ENCODE measurements at places on chromosomes 3 and 15. TPM values are rescaled to one million over a fixed set of nuclear protein-coding genes. Genes with fewer than 3 reads are reported as not detected.

- no peak overlapping the region for H3K4me3 ChIP-seq
- H3K27me3 ChIP-seq, result no peaks in the 10 kb centered on the region
- H3K36me3 ChIP-seq, result no peaks in the 10 kb centered on the region
Observed at GRCh38 chr15:95957861-95958260, 372.6 kb upstream of the NR2F2 start.

The FNDC3B gene
- 153 TPM for total RNA-seq

DNA sequence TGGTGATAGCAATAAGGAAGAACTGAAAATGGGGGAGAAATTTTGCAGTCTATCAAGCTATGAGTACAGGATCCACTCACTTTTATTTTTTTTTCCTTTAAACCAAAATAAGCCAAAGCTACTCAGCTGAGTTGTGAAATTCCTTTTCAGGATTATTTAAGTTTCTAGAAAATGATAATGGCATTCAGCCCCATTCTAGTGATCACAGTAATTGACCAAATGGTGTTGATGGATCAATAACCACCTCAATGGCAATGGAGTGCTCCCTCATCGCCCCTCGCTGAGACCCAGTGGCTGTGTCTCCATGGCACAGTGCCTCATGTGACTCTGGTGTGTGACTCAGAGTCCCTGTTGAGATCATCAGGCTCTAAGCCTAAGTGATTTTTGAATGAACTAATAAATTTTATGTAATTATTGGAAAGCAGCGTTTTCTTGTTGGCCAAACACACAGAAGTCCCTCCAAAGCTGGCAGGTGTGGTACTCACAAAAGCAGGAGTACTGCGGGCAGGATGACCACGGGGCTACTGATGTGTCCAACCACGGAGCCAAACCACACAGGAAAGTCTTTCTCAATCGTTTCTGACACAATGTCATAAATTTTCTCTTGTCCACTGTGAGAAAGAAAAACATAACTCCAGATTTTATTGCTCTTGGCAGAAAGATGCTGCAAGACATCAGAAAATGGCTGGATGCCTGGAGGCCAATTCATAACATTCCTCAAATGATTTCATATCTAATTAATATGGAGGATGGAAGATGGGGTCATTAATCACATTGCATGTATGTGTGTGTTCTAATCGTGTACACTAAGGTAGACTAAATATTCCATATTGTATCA is 14.4 kb upstream of the STARD5 start:
- no peaks in the 10 kb centered on the region for H3K27me3 ChIP-seq
- no peak overlapping the region for H3K27ac ChIP-seq
- H3K4me1 ChIP-seq, result peaks cover 5% of the 10 kb centered on the region
- no peaks in the 10 kb centered on the region for H3K36me3 ChIP-seq
- H3K4me3 ChIP-seq, result no peak overlapping the region

DNA sequence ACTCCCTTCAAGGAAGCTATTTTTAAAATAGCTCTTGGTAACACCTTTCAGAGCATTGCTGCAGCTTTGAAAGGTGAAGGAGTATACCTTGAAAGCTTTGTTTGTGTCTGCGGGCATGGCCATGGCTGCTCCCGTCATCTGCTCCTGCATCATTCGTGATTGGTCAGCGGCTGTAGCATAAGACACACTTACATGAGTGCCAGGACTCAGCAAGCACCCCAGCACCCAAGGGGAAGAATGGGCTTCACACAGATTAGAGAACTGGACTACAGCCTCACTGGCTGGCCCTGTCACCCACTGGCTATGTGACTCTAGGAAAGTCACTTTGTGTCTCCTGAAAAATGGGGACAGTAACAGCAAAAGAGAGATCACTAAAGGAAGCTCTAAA is 17.0 kb downstream of the EMC3 start:
- no peak overlapping the region for H3K4me3 ChIP-seq
- H3K36me3 ChIP-seq, result peaks cover 85% of the 10 kb centered on the region
- no peak overlapping the region for H3K27ac ChIP-seq
- no peaks in the 10 kb centered on the region for H3K4me1 ChIP-seq
- H3K27me3 ChIP-seq, result no peaks in the 10 kb centered on the region
- no peak for DNase-seq

DNA sequence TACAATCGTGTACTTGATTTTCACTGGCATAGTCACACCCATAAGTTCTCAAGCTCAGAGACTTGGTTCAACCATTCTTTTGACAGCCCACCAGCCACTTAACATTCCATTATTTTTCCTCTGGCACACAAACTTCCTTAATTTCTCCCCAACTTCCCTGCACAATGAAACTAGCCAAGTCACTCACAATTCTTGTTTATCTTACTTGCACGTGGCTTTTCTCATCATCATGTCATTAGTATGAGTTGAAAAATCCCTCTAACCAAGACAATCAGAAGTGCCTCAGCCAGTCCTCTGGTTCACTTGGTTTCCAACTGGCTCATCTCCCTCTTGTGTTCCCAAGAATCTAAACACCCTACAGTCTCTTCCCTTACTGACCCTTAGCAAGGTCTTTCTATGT is 110.5 kb upstream of the PTPRG start:
- no peak for DNase-seq
- no peaks in the 10 kb centered on the region for H3K36me3 ChIP-seq
- no peaks in the 10 kb centered on the region for H3K4me1 ChIP-seq

- H3K4me1 ChIP-seq, result no peaks in the 10 kb centered on the region
- no peak overlapping the region for H3K4me3 ChIP-seq
- peaks cover 9% of the 10 kb centered on the region for H3K27me3 ChIP-seq
- DNase-seq, result no peak
Observed at GRCh38 chr15:101578443-101578894, 73.7 kb downstream of the TM2D3 start.

GRCh38 chr15:90165659-90166489 is 35.3 kb upstream of the SEMA4B start:
- H3K4me3 ChIP-seq, result no peak overlapping the region
- no peaks in the 10 kb centered on the region for H3K36me3 ChIP-seq
- H3K4me1 ChIP-seq, result peaks cover 26% of the 10 kb centered on the region
- H3K27ac ChIP-seq, result peak overlapping the region; percentile 60

DNA sequence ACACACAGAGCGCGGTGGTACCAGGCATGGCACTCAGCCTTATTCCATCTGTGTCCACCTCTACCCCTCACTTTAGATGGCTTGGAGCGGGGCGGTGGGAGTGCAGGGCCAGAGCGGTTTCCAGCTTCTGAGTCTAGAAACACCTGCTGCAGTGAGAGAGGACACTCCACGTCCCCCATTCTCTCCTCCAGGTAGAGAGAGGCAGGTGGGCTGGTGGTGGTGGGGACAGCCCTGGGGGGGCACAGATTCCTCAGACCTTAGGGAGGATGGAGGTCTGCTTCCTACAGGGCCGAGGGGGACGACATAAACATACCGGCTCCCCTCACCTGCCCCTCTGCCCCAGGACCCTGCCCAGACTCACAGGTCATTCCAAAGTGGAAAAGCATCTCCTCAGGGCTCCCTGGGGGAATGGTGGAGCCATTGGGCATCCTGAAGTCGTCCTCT is 40.4 kb downstream of the MUC20 start:
- H3K27me3 ChIP-seq, result peaks cover 62% of the 10 kb centered on the region
- no peak overlapping the region for H3K4me3 ChIP-seq
- H3K4me1 ChIP-seq, result peaks cover 8% of the 10 kb centered on the region
- H3K27ac ChIP-seq, result no peak overlapping the region

DNA sequence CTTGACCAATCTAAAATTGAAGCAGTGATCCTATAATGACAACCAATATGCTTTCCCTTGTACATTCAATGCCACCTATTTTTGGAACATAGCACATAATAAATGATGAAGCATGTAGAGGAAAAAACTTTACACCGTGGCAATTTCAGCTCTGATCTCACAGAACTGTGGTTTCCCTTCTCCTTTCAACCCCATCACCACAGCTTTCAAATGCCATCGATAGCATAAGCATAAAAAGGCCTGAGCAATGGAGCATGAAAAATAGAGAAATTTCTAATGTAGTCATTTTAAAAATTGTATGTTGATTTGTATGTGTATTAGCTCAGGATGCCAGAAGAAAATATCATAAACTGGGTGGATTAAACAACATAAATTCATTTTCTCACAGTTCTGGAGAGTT is 406.0 kb upstream of the TMCO5A start:
- no peaks in the 10 kb centered on the region for H3K4me1 ChIP-seq
- H3K27me3 ChIP-seq, result no peaks in the 10 kb centered on the region
- no peak overlapping the region for H3K27ac ChIP-seq
- no peak overlapping the region for H3K4me3 ChIP-seq
- no peaks in the 10 kb centered on the region for H3K36me3 ChIP-seq

The SPESP1 gene
- 2.0 TPM for total RNA-seq

DNA sequence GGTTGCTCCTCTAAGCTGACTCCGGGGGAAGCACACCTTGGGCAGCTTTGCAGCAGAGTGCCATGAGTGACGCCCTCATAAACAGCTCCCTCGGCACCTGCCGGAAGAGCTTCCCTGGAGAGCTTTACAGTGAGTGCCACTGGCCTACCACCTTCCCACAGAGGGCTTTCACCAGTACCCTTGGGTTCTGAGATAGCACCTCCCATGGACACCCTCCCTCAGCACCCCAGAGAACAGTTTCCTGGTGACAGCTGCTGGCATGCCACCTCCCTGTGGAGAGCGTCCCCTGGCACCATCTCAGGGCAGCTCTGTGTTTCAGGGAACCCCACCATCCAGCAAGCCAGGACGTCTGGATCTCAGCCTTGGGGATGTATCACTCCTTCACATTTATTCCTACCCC is 49.1 kb downstream of the RUBCN start:
- no peaks in the 10 kb centered on the region for H3K4me1 ChIP-seq
- no peaks in the 10 kb centered on the region for H3K27me3 ChIP-seq
- no peak overlapping the region for H3K4me3 ChIP-seq
- no peak overlapping the region for H3K27ac ChIP-seq
- peaks cover 65% of the 10 kb centered on the region for H3K36me3 ChIP-seq

The SLC38A3 gene
- total RNA-seq, result not detected

GRCh38 chr3:77524946-77525682 is 485.2 kb downstream of the ROBO2 start:
- no peak overlapping the region for H3K27ac ChIP-seq
- H3K36me3 ChIP-seq, result no peaks in the 10 kb centered on the region
- H3K4me3 ChIP-seq, result no peak overlapping the region
- H3K4me1 ChIP-seq, result no peaks in the 10 kb centered on the region
- no peak for DNase-seq

DNA sequence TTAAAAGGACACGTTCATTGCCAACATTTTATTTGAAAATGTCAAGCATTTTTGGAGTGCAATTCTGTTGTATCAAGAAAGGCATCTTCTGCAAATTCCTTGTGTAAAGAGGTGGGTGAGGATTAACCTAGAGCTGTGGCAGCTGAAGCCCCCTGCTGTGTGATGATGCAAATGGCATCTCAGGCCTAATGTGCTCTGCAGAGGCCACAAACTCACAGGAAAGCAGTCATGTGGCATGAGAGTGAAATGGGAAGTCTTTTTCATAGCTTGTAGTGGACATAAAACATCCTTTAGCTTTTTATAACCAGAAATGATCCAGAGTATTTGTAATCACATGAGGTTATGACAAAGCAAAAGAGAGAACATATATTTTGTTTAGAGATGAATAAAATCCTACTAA is 6.4 kb downstream of the CADM2 start:
- no peak overlapping the region for H3K4me3 ChIP-seq
- peaks cover under 1% of the 10 kb centered on the region for H3K4me1 ChIP-seq
- H3K36me3 ChIP-seq, result no peaks in the 10 kb centered on the region
- no peak overlapping the region for H3K27ac ChIP-seq
- H3K27me3 ChIP-seq, result peaks cover 32% of the 10 kb centered on the region

DNA sequence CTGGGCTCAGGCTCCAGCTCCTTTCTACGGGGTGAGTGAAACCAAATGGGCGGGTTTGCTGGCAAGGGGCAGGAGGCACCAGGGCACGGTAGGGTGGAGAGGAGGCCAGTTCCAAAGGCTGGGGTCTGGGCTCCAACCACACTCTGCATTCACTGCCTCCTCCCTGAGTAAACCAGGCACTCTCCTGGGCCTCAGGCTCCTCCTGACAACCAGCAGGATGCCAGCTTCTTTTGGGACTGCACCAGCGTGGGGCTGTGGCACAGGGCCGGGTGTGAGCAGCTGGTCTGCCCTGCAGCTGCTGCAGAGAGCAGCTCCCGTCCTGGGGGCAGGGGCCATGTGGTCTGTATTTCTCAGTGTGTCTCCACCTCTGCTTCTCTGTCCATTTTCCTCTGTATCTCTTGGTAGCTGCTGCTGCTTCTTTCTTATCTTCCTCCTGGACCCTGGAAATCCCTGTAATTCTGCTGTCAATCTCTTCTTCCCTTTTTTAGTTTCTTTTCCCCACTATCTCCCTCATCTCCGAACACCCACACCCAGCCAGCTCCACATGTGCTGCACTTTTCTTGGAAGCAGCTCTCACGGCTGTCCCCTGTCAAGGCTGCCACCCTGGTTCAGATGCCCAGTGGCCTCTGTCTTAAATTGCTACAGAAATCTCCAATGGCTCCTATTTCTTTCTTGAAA is 54.9 kb upstream of the TBC1D21 start:
- no peak overlapping the region for H3K27ac ChIP-seq
- H3K36me3 ChIP-seq, result no peaks in the 10 kb centered on the region
- no peak for DNase-seq
- no peak overlapping the region for H3K4me3 ChIP-seq
- no peaks in the 10 kb centered on the region for H3K27me3 ChIP-seq
- no peaks in the 10 kb centered on the region for H3K4me1 ChIP-seq

GRCh38 chr15:66006986-66007385 is 137.7 kb downstream of the RAB11A start:
- no peaks in the 10 kb centered on the region for H3K36me3 ChIP-seq
- no peak overlapping the region for H3K4me3 ChIP-seq
- no peak for DNase-seq
- no peaks in the 10 kb centered on the region for H3K4me1 ChIP-seq

DNA sequence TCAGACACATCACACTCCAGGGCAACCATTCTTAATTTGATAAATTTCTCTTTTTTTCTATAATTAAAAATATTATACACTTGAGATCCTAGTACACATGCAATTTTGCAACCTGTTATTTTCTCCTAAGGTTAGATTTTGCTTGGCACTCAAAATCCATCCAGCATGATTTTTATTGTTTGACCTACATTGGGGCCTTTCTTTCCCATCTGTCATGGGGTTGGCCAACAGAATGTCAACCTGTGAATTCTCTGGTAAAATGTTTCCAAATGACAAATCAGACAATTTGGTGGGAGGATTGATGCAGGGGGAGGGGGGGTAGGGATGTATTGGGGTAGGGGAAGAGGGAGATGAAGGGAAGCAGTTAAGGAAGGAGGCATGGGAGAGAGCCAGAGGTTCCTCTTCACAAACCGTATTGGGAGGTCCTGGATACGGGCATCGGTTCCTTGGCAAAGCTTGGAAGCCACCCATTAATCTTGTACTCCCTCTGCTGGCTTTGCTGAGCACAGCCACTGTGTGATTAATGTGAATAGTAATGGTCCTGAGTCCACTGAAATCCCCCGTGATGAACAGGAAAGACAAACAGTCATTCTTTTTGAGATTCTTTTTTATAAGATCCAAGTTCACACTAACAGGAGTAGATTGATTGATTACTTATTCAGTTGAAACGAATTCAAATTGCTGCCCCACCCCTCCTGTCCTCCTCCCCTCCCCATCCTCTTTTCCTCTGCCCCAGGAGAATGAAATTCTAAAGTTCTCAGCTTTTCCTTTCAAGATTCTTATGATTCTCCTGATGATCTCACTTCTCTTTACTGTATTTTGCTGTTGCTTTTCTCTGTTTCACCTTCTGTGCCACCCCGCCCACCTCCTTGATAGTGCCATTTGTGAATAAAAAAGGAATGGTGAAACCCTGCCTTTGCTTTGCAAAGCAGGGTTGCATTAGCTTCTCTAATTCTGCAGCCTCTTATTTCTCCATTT is 82.2 kb upstream of the SLC25A26 start:
- H3K4me3 ChIP-seq, result no peak overlapping the region
- no peaks in the 10 kb centered on the region for H3K4me1 ChIP-seq
- DNase-seq, result no peak
- H3K27me3 ChIP-seq, result no peaks in the 10 kb centered on the region
- H3K36me3 ChIP-seq, result no peaks in the 10 kb centered on the region
- H3K27ac ChIP-seq, result no peak overlapping the region

The PTH1R gene
- 14.5 TPM for total RNA-seq

- H3K4me1 ChIP-seq, result peaks cover 36% of the 10 kb centered on the region
- DNase-seq, result no peak
Observed at GRCh38 chr3:53142986-53143385, 12.8 kb upstream of the RFT1 start.
